ENCODE measurements at places on chromosomes 1 and 21.

GRCh38 chr1:111218701-111219556, 8.6 kb upstream of the CHI3L2 start:
- peaks cover 97% of the 10 kb centered on the region for H3K4me1 ChIP-seq
- H3K4me3 ChIP-seq, result peak overlapping the region; percentile 47
- no peak for DNase-seq

- H3K27ac ChIP-seq, result no peak overlapping the region
- H3K27me3 ChIP-seq, result no peaks in the 10 kb centered on the region
- DNase-seq, result no peak
Observed at GRCh38 chr1:70820396-70820795, 227.2 kb downstream of the PTGER3 start.

- no peak overlapping the region for H3K27ac ChIP-seq
- H3K4me1 ChIP-seq, result no peaks in the 10 kb centered on the region
- no peak overlapping the region for H3K4me3 ChIP-seq
- no peaks in the 10 kb centered on the region for H3K27me3 ChIP-seq
Observed at GRCh38 chr1:248807067-248807737, 18.5 kb downstream of the SH3BP5L start.

GRCh38 chr1:246785494-246786111, 61.4 kb downstream of the SCCPDH start:
- peaks cover 8% of the 10 kb centered on the region for H3K4me1 ChIP-seq
- no peak overlapping the region for H3K27ac ChIP-seq
- no peak for DNase-seq
- no peaks in the 10 kb centered on the region for H3K36me3 ChIP-seq
- no peaks in the 10 kb centered on the region for H3K27me3 ChIP-seq

DNA sequence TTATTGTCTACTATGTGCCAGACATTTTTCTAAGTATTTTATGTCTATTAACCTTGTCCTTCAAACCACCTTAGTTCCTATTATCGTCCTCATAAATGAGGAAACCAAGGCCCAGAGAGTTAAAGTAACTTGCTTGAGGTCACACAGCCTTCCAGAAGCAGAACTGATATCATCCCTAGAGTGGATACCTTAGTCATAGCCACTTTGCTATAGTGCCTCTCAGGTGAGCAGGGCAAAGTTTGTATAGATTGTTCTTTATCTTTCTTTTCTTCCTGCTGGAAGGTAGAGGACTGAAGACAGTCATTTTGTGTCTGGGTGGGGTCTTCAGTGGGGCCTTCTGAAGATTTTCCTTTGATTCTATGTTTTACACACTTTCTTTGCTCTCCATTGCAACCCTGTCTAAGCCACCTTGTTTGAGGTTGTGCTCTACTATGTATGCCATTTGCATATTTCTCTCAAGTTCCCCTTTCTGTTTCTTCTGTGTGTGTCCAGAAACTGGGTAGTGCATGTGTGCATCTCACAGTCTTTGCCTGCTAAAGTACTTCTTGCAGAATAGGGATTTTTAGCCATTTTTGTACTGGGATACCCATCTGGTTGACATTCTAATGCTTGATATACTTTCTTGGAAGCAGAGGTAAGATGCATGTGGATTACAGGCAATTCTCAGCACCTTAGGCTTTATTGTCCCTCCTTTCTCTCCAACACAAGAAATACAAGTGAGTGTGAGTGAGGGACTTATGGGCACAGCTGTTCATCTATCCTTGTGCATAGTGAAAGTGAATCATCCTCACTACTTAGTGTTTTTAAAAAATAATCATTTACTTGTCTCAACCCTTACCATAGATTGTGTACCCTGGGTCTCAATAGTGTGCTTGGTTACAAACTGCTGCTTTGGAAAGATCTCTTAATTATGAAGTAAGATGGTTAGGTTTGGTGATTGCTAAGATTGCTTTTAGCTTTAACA, 207.6 kb upstream of the HMCN1 start:
- H3K27me3 ChIP-seq, result no peaks in the 10 kb centered on the region
- H3K4me1 ChIP-seq, result no peaks in the 10 kb centered on the region
- no peak overlapping the region for H3K4me3 ChIP-seq
- DNase-seq, result no peak

- H3K36me3 ChIP-seq, result no peaks in the 10 kb centered on the region
- DNase-seq, result no peak
- H3K27me3 ChIP-seq, result no peaks in the 10 kb centered on the region
- H3K4me3 ChIP-seq, result no peak overlapping the region
- H3K4me1 ChIP-seq, result peaks cover 50% of the 10 kb centered on the region
- H3K27ac ChIP-seq, result no peak overlapping the region
Observed at GRCh38 chr1:10508511-10508951, 33.8 kb downstream of the PEX14 start.

GRCh38 chr1:151563376-151563775, 23.3 kb downstream of the TUFT1 start:
- H3K27me3 ChIP-seq, result no peaks in the 10 kb centered on the region
- H3K27ac ChIP-seq, result no peak overlapping the region
- no peaks in the 10 kb centered on the region for H3K4me1 ChIP-seq
- no peak for DNase-seq
- no peak overlapping the region for H3K4me3 ChIP-seq

GRCh38 chr1:59248758-59249157, 48.1 kb upstream of the FGGY start:
- H3K27me3 ChIP-seq, result no peaks in the 10 kb centered on the region
- H3K36me3 ChIP-seq, result no peaks in the 10 kb centered on the region
- no peak overlapping the region for H3K4me3 ChIP-seq
- no peak overlapping the region for H3K27ac ChIP-seq
- H3K4me1 ChIP-seq, result no peaks in the 10 kb centered on the region
